ENCODE measurements at places on chromosomes 11 and 22.

- no peak for DNase-seq
These were observed 91.4 kb upstream of the APOA1 start for GRCh38 chr11:116928845-116929244.

- peak; percentile 48 for DNase-seq
These were observed 10.1 kb upstream of the BAIAP2L2 start for GRCh38 chr22:38120359-38121110.

- DNase-seq = no peak
These were observed 63.2 kb upstream of the EED start for GRCh38 chr11:86181379-86181778.

GRCh38 chr22:38824585-38824984 is 19.2 kb downstream of the NPTXR start:
- DNase-seq = peak; percentile 75

GRCh38 chr11:67079065-67079705 is 22.5 kb downstream of the RHOD start:
- DNase-seq = no peak

DNA sequence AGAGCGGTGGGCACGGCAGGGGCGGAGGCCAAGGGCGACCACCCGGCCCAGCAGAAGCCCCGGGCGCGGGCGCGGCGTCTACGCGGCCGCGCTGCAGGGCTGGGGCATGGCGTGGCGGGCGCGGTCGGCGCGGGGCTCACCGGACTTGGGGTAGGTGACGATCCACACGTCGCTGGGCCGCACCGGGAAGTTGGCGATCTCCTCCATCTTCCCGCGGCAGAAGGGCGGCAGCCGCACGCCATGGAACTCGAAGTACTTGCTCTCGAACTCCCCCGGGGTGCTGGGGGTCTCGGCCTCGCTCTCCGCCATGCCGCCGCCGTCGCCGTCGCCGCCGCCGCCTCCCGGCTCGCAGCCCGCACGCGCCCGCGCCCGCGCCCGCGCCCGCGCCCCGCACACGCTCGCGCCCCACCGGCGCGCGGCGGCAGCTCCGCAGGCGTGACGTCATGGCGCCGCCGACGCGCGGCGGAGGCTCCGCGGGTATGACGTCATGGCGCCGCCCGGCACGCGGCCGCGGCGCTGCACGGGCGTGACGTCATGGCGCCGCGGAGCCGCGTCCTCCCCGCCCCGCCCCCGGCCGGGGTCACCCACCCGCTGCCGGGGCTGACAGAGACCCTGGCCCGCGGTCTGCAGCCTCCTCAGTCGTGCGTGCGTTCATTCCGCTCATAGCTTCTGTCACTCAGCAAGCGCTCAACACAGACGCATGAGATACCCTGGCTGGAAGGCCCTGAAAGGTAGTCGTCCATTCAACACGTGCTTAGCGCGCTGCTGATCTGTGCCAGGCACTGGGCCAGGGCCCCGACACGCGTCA is at the start of gene SULT4A1:
Gene SULT4A1 (minus strand): TSS at position 440 of the 808 bp plus-strand sequence. CDS start 131 bp downstream, at position 309.
- DNase-seq = peak; percentile 30

GRCh38 chr11:75814363-75814676 is 690 bp upstream of the UVRAG start:
- no peak for DNase-seq

DNA sequence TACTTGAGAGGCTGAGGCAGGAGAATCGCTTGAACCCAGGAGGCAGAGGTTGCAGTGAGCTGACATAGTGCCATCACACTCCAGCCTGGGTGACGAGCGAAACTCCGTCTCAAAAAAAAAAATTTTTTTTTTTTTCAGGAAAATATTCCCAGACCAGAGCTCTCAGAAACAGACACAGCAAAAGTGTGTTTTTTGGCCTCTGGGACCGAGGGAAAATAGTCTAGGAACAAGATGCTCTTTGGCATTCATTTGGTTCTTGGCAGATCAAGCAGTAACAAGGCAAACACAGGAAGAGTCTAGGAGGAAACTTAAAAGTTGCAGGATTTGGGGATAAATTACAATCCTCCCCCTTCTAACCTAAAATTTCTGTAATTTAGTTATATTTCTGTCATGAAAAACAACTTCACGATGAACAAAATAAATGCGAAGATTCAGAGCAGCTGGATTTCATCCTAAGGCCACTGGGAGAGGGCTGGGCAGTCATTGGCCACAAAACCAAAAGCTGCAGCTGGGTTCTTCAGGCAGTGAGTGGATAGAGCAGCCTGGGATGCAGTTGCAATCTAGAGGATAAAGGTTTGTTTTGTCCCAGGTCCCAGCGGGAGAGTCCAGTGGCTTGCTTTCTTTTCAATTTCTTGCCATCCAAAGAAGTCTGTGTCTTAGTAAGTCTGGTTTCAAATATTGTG is 19.7 kb downstream of the ATG16L2 start:
- no peak for DNase-seq

DNA sequence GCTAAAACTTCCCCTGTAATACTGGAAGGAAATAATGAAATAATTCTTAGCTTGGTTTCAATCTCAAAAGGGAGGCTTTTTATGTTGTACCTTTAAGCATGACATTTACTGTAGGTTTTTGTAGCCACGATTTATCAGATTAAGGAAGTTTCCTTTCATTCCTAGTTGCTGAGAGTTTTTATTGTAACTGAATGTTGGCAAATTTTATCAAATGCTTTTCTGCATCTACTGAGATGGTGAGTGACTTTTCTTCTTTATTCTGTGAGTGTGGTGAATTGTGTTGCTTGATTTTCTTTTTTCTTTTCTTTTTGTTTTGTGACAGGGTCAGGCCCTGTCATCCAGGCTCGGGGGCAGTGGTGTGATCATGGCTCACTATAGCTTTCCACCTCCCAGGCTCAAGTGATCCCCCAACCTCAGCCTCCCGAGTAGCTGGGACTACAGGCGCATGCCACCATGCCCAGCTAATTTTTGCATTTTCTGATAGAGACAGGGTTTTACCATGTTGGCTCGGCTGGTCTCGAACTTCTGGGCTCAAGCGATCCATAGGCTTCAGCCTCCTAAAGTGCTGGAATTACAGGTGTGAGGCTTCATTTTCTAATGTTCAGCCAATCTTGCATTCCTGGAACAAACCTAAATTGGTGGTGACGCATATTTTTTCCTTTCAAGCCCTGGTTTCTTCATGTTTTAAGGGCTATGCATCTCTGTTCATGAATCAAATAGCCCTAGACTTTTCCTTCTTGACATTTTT is 26.2 kb downstream of the SUSD2 start:
- no peak for DNase-seq

DNA sequence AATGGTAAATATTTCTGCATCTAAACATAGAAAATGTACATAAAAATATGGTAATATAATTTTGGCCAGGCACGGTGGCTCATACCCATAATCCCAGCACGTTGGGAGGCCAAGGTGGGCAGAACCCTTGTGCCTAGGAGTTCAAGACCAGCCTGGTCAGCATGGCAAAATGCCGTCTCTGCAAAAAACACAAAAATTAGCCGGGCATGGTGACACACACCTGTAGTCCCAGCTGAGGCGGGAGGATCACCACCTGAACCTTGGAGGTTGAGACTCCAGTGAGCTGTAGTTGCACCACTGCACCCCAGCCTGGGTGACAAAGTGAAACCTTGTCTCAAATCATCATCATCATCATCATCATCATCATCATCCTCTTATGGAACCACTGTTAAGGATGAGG is 230.6 kb upstream of the NCAM1 start:
- no peak for DNase-seq

GRCh38 chr11:96715208-96715607 is 325.4 kb downstream of the JRKL start:
- DNase-seq = peak; percentile 17

GRCh38 chr22:17787716-17788330 is 13.6 kb upstream of the BID start:
- no peak for DNase-seq

DNA sequence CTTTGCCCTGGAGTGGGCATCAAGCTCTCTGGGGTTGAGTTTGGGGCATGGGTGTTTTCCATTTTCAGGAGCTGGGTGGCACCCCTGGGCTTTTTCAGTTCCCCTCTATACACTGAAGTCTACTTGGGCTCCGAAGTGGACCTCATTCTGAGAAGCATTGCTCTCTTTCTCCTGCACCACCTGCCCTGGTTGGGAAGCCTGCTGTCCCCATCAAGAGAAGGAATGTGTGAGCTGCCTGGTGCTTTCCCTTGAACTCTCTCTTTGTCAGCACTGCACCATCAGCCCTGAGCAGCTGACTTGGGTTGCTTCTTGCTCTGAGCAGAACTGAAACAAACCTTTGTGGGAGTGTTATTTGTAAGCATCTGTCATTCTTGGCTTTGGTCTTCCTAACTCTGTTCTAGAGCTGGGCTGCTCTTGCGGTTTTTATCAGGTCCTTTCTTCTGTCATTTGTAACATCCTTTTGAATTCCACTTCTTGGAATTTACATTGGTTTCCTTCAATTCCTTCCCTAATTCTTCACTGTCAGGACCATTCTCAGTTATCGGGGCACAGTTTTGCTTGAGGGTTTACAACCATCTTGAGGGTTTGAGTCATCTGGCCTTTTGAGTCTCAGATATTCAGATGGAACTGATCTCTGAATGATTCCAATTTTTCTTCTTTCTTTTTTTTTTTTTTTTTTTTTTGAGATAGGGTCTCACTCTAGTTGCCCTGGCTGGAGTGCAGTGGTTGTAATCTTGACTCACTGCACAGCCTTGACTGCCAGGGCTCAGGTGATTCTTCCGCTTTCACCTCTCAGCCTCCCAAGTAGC is 20.5 kb downstream of the UBE2L3 start:
- no peak for DNase-seq

DNA sequence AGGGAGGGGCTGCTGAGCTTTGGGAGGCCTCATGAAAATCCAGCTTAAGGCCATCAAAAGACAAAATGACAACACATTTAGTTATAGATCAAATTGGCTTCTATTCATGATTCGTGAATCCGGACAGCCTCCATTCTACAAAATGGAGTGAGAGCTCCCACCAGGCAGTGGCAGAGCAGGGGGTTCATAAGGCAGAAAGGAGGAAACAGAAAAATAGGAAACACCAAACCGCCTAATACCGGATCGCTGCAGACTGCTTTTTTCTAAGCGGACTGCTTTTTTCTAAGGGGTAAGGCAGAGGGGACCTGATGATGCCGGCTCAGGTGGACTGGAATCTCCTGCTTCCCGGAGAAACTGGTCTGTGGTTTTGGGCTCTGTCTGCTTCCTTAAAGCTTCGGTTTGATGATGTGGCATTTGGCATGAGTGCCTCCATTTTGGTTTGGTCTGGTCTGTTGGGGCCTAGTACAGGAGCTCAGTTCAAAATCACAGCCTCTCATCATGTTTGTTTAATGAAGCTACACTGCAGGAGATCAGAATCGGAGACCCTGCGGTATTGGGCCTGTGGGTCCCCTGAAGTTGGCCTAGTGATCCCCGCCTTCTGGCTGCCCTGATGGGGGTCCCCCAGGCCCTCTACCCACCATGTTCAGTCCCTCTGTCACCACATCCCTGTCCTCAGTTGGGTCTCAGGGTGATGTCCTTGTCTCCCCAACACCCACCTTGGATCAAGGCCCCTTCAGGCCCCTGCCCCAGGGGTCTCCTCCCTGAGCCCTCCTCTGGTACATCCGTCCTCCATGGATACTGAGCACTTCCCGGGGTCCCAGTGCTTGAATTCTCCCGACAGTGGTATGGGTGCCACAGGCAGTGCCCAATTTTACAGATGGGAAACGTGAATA is 1.2 kb downstream of the ALDH3B1 start:
- DNase-seq = no peak

- DNase-seq = no peak
These were observed 42.8 kb upstream of the TCF20 start for GRCh38 chr22:42313204-42313603.

DNA sequence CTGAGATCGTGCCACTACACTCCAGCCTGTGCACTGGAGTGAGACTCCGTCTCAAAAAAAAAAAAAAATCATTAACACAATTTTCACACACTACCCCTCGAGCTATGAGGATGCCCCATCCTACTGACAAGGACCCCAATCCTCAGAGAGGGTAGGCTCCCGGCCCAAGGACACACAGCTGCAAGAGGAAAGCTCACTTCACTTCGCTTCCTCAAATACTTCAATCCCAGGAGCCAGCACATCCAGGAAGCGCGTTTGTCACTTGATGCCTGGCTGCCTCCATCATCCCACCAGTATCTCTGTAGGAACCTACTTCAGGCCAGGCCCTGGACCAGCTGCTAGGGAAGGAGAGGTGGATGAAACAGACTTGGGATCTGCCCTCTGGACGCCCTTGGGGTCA is 144.0 kb downstream of the CRYBB2 start:
- no peak for DNase-seq

DNA sequence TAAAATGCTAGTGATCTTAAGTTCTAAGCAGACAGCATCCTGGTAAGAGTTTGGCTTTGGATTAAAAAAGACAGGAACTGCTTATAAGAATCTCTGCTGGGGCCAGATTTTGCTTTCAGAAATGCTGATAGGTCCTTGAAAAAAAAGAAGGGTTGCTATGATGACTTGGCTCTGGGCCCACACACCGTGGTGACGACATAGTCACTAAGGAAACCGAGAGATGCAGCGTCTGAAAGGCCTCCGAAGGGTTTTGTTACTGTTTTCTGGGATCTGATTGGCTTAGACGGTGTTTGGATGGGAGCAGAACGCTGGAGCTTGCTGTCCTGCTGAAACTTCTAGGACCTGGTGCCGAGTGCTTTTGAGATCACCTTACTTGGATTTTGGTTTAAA is 8.4 kb downstream of the FAM118A start:
- peak; percentile 79 for DNase-seq

DNA sequence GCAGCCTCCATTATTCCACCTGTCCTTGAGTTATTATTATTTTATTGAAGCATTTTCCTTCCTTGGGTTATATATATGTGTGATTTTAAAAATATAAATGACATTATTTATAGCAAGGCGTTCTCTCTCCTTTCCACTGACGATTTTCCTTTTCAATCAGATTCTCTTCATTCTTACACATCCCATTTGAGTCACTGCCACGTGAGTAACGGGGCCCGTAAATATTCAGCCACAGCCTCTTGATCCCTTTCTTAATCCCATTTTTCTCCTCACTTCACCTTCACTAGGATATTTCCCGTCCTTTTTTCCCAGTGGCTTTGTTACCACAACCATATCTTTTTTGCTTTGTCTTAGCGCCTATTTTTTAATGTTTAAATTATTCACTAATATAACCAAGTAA is 396.2 kb downstream of the NTM start:
- DNase-seq = no peak

DNA sequence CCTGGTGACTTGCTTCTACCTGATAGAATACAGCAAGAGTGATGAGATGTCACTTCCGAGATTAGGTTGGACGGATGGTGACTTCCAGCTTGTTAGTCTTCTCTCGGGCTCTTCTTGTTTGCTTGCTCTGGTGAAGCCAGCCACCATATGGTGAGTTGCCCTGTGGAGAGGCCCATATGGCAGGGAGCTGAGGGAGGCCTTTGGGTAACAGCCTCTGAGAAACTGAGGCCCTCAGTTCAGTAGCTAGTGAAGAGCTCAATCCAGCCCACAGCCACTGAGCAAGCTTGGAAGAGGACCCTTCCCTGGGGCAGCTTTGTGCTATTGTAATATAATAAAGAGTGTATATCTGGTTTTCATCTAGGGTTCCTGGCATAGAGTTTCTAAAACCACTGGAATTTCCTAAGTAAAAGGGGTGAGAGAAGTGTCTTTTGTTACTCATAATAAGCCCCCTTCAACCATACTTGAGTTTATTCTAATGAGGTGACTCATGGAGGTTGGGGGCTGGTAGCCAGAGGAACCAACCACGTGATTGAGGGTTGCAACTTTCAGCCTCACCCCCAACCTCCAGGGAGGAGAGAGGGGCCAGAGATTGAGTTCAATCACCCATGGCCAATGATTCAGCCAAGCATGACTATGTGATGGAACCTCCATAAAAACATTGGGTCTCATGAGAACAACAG is 8.0 kb upstream of the TPCN2 start:
- no peak for DNase-seq
